ENCODE measurements at places on chromosomes 5 and 9. TPM values are rescaled to one million over a fixed set of nuclear protein-coding genes. Genes with fewer than 3 reads are reported as not detected.

The HTR1A gene
- 0.38 TPM for total RNA-seq

The AMBP gene
- total RNA-seq = 0.79 TPM

The CNTNAP3 gene
- 3.3 TPM for total RNA-seq

The HK3 gene
- 1.1 TPM for total RNA-seq

The PTPRD gene
- total RNA-seq = 141 TPM

The GRIA1 gene
- total RNA-seq = 219 TPM

The DRD1 gene
- 0.23 TPM for total RNA-seq

The FGD3 gene
- total RNA-seq = 0.58 TPM

The LCN12 gene
- total RNA-seq = 0.46 TPM

The NR5A1 gene
- total RNA-seq = 0.41 TPM

The MARCOL gene
- 0.21 TPM for total RNA-seq

The SH3TC2 gene
- total RNA-seq = 0.85 TPM

The SLC34A3 gene
- 0.49 TPM for total RNA-seq

The ZBED3 gene
- total RNA-seq = 5.0 TPM

The RBM18 gene
- total RNA-seq = 18.8 TPM
